Hematopoietic multipotent progenitor cell treated with erythropoietin and hydrocortisone succinate and interleukin-3 and kit ligand, for 15 days (in vitro differentiated cells): ENCODE measurements at places on chromosomes 7 and 10.

DNA sequence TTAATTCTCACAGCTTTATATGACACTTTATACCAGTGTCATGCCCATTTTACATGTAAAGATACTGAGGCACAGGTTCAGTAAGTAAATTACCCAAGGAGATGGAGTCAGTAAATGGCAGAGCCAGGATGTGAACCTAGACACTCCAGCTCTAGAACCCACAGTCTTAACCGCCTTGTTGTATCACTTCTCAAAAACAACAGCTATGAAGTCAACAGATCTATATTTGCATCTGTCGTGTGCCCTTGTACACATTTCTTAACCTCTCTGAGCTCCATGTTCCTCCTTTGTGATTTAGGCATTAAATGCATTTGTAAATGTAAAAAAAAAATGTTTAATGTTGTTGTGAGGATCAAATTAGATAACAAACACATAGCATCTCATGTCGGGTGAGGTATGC, 716.2 kb downstream of the SUGCT start:
- DNase-seq, result no peak

- DNase-seq, result no peak
Measured at GRCh38 chr7:1229956-1230355, 2.7 kb upstream of the UNCX start.

DNA sequence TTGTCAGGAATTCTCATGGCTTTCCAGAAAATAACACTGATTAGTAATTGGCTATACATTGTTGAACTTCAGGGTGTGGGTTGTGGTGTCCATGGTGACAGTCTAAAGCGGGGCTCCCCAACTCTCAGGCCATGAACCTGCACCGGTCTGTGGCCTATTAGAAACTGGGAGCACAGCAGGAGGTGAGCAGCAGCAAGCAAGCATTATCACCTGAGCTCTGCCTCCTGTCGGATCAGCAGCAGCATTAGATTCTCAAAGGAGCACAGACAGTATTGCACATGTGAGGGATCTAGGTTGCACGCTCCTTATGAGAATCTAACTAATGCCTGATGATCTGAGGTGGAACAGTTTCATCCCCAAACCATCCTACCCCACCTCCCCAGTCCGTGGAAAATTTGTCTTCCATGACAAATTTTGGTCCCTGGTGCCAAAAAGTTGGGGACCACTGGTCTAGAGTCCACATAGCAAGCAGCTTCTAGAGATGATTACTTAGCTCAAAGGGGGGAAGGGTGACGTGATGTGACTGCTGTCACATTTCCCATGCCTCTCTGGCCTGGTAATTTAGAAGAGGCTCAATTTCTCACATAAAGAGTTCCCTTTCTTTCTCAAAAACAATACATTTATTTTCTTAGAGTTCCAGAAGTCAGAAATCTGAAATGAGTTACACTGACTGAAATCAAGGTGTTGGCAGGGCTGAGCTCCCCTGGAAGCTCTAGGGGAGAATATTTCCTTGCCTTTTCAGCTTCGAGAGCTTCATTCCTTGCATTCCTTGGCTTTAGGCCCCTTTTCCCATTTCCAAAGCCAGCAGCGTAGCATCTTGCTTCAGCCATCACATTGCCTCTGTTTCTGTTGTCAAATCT, 17.6 kb upstream of the FAM221A start:
- no peak for DNase-seq

DNA sequence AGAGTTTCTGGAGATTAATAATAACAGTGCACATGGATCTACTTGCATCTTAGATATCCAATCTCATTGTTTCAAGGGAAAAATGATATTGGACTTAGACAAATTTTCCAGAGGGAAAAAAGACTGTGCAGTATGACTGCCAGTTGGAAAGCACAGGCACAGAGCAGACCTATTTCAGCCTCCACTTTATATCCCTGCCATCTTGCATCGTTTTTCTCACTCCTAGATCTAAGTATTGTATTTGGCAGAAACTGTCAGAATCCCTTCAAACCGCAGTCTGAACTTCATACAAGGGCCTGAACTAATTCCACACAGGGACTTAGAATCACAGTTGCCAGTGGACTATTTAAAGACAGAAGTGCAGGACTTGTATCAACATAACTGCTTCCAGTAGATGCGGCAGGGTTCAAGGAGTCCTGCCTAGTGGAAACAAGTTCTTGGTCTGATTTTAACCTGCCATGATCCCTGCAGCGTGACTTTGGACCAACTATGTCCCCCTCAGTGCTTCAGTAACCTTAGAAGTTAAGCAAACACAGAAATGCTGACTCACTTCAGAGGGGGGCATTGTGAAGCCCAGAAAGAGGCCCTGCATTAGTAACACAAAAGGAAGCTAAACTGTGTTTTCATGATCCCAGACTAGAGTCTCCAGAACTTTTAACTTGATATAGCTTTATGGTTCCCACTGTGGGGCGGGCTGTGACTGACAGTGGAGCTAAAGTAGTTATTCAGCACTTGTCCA, 95.7 kb upstream of the PALS2 start:
- no peak for DNase-seq

- DNase-seq, result no peak
Measured at GRCh38 chr7:158586499-158587161, 993 bp downstream of the PTPRN2 start.

GRCh38 chr10:103835096-103836050, 20.0 kb downstream of the SH3PXD2A start:
- DNase-seq, result no peak

GRCh38 chr10:43316988-43317387, 50.1 kb upstream of the RASGEF1A start:
- no peak for DNase-seq

- no peak for DNase-seq
Measured at GRCh38 chr10:129760003-129760315, 204.1 kb downstream of the EBF3 start.

GRCh38 chr7:46871516-46871915, 710.4 kb downstream of the TNS3 start:
- no peak for DNase-seq

GRCh38 chr7:129606803-129607202, 4.7 kb upstream of the NRF1 start:
- DNase-seq, result no peak

- DNase-seq, result no peak
Measured at GRCh38 chr7:79381921-79382320, 71.5 kb downstream of the MAGI2 start.
